Aortic smooth muscle cell (primary cell): ENCODE measurements at places on chromosomes 2 and 18. TPM values are rescaled to one million over a fixed set of nuclear protein-coding genes. Genes with fewer than 3 reads are reported as not detected.

Gene PLEK
- under 0.01 and 0.13 TPM in 2 replicates for total RNA-seq

Gene CAPN13
- not detected in 2 replicates for total RNA-seq

Gene SCTR
- total RNA-seq: not detected in 2 replicates

Gene GPR17
- not detected in 2 replicates for total RNA-seq
